NB4 (cell line): ENCODE measurements at places on chromosomes 2 and 18.
A peak's percentile ranks its signal among the peaks of the same experiment; 100 is the strongest.

DNA sequence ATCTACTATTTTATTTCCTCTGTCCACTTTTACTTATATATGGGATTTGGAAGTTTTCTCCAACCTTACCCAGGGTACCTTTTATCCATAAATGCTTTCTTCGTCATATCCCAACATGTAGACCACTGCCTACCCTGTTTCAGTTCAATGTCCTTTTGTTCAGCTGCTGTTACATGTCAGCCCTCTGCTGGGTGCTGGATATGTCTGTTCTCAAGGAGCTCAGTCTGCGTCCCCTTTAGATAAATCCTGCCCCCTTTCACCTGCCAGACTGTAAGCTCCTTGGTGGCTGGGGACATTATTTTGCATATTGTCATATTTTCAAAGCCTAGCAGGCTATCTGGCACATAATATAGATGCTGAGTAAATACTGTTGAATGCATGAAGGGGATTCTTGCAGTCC, 53.2 kb downstream of the NEMP2 start:
- no peak for DNase-seq

DNA sequence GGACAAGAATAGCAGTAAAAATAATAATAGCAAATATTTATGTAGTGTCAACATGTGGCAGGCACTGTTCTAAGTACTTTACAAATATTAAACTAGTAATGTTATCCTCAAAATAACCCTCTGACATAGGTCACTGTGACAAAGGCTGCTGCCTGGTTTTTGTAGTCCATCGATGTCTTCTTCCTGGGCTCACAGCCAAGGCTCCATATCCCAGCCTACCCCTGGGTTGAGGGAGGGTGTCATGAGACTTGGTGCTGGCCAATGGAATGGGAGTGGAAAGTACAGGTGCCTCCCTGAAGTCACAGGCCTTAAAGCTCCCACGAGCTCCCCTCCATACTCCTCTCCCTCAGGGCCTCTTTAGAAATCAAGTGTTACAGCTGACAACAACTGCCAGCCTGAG, 159.3 kb downstream of the CYRIA start:
- DNase-seq: no peak

DNA sequence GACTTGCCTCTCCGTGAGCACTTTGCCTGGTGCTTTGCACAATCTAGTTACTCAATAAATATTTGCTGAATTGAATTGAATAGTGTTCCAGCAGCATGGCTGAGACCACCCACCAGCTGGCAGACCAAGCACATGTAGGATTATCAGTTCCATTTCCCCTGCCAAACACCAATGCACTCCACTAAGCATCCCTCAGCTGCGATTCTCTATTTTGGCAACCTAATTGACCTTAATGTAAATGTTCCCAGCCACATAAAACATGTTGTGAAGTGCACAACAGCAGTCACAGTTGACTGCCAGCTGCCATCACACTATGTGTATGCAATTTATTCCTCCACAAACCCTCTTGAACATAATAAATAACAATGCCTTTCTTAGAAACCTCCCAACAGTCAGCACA, 1879.4 kb upstream of the PIK3C3 start:
- DNase-seq: no peak

- DNase-seq: peak; percentile 25
Measured at GRCh38 chr2:64352292-64352691, 101.7 kb upstream of the LGALSL start.

- DNase-seq: no peak
Measured at GRCh38 chr2:11995456-11995855, 249.0 kb downstream of the LPIN1 start.

DNA sequence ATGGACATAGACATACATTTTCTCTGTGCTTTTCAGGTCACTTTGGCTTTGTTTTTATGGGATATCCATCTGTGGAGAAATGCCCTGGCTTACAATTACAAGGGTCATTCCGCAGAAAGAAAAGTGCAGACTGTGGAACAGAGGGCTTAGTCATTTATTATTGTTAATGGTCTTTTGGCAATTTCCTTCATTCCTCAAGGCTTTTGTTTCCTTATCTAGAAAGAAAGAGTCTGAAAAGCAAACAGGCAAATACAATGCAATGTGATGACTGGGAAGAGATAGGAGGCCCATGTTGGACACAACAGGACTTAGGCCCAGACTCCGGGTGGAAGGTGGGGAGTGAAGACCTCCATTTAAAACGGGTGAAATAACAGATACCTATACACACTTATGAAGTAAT, 129.5 kb upstream of the CAVIN2 start:
- DNase-seq: no peak

- DNase-seq: no peak
Measured at GRCh38 chr2:196587739-196588138, 51.8 kb upstream of the CCDC150 start.

GRCh38 chr2:232731470-232731869, 34.3 kb downstream of the GIGYF2 start:
- DNase-seq: no peak

DNA sequence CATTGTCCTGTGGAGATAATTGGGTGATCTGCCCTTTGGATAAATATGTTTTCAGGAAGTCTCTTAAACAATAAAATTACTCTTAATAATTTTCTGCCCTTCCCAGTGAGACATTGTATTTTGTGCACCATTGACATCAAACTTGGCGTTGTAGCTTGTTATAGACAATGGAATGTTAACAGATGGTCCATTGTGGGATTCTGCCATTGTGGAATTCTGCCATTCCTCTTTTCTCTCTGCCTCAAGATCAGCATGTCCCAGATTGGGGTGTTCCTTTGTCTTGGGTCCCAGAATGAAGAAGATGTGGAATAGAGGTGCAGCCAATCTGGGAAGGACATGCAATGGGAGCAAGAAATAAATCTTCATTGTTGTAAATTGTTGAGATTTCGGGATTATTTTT, 15.1 kb upstream of the LDAH start:
- DNase-seq: no peak

DNA sequence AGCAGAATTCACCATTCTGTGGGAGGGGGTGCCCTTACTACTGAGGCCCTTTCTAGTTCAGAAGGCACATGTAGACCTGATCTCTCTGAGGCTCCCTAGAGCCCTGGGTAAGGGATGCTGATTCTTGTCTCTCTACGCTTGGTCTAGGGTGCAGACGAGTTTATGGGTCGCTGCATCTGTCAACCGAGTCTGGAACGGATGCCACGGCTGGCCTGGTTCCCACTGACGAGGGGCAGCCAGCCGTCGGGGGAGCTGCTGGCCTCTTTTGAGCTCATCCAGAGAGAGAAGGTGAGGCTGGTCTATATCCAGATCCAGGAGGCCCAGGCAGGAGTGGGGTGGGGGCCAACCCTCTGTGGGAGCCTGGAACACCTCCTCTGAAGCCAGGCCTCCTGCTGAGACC, 147.2 kb downstream of the DYSF start:
- DNase-seq: no peak

GRCh38 chr2:22683914-22684313, 701.1 kb upstream of the KLHL29 start:
- DNase-seq: no peak

DNA sequence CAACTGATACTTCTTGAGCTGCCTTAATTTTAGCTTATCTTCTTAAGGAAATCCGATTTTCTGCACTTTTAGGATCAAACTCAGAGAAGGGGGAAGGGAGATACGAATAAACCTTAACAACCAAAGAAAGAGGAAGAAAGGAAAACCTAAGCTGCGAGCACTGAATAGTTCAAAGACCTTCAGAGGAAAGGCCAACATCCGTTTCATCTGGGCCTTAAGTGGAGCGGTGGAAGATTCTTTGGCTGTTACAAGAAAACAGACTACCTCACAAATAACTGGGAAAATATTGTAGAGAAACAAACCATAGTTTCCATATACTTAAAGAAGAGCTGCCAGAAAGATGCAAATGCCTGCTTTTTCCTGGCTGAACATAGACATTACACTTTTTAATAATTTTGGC, 43.6 kb downstream of the VIT start:
- DNase-seq: no peak

DNA sequence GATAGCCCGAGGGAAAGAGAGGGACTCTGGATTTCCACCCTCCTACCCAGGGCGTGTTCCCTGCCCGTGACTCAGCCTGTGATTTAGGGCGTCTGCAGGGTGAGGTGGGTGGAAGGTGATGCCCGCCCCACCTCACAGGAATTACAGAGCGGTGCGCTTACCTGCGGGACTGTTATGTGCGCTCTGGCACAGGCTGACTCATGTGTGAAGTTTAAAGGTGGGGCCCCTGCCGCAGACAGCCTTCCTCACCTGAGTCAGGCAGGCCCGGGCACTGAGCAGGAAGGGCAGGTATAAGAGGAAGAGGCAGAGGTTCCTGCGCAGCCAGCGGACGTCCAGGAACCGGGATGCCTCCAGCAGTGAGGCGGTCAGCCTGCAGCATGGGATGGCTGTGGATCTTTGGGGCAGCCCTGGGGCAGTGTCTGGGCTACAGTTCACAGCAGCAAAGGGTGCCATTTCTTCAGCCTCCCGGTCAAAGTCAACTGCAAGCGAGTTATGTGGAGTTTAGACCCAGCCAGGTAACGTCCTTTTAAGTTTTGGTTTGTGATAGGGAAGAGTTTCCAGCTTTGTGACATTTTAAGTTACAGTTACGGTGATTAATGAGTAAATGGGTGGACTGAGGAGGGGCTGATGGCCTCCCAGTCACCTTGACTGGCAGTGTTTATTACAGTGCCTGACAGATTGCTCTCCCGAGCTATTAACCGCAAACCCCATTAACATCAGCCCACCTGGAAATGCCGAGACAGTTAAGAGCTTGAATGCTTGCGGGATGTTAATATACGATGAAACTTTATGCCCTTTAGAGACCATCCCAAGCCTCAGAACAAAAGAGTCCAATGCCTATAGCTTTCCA, 141.6 kb upstream of the TTC39C start:
- no peak for DNase-seq

DNA sequence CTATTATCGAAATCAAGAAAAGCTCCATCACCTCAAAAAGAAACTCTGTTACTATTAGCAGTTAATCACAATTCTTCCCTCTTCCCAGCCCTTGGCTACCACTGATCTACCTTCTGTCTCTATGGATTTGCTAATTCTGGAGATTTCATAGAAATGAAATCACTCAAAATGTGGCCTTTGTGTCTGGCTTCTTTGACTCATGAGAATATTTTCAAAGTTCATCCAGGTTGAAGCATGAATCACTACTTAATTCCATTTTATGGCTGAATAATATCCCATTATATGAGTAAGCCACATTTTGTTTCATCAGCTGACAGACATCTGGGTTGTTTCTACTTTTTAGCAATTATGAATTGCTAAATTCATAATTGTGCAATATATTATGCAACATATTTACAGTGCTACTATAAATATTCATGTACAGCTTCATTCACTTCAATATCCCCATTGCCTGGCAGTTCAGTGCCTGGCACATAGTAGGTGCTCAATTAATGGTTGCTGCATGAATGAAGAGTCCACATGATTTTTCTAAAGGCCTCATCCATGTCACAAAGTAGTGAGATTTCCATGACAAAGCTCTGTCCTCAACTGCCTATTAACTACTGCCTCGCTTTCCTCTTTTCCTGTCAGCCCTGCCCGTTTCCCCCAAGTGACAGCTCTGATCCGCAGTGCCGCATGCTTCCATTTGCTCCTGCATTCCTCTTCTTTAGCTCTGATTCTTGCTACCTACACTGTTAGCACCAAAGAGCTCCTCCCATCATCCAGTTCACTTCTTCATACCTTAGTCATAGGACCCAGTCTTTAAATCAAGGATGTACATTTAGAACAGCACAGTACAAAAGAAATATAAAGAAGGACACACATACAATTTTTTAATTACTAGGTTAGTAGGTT, 32.8 kb downstream of the CCDC93 start:
- peak; percentile 29 for DNase-seq

DNA sequence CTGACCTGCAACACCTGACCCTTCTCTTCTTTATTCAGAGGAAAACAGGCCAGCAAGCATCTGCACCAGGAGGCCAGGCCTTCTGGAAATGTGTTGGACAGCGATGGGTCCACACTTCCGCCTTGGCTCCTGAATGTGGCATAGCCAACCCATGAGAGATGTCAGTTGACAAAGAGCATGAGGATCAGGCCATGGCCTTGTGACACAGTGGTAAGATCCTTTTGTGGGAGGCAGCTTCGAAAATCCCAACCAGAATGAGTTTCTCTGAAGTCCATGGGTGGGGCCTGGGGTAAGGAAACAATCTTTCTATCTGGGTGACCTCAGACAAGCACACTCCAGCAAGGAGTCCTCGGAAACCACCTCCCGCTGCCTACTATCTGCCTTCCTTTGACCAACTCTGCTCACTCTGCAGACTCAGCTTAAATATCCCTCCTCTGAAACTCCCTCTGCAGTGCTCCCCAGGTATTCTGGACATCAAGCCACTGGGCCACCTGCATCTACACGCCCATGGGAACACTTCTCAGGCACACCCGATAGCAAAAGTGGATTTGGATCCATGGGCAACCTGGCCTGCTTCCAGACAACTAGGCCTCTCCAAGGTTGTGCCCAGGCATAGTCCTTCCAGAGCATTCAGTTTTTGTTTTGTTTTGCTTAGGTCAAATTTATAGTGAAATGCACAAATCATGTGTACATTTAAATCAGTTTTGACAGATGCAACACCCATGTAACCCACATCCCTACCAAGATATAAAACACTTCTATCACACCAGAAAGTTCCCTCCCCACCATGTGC, 3.6 kb upstream of the SH2D6 start:
- no peak for DNase-seq

DNA sequence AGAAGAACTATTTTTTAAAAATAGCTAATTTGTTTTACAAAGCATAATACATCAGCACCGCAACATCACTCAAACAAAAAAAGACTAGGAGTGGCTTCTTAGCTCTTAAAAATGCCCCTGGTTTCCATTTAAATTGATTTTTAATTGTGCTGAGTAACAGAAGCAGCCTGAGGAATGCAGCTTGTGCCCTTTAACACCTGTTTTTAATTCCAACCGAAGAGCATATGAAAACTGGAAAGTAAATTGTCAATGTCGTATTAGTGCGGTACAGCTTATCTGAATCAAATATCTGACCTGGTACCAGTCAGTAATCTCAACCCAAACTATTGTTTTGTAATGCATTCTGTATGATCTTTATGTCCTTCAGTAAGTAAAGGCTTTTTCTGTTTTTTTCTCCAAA, 13.2 kb upstream of the CD302 start:
- no peak for DNase-seq

GRCh38 chr2:208407667-208408066, 1.1 kb downstream of the PTH2R start:
- no peak for DNase-seq

DNA sequence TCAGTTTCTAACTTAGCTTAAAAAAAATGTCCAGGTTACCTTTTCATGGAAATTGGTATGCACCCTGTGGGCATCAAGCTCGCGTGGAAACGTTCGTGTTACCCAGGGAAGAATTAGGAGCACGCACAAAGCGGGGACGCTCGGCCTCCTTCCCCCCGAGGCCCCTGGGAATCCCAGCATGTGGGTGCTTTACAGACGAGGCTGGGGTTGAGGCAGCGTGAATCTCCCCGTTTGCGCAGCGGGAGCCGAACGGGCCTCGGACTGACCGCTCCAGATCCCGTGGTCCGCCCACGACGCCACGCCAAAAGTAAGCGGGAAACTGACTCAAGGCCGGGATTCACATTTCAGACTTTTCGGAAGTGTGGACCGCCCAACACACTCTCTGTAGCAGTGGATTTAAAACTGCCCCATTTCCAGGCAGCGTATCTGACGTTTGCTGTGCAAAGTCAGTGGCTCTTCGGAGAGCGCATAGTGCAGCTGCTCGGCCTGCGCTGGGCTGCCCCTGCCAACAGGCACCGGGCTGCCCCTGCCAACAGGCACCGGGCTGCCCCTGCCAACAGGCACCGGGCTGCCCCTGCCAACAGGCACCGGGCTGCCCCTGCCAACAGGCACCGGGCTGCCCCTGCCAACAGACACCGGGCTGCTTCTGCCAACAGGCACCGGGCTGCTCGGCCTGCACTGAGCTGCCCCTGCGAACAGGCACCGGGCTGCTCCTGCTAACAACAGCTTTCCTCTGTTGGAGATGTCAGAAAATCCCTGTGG, 49.7 kb downstream of the SH3YL1 start:
- no peak for DNase-seq
